NCI-H748 treated with DMSO at 0.1 percent for 48 hours (cell line): ENCODE measurements at places on chromosomes 1 and 21.

DNA sequence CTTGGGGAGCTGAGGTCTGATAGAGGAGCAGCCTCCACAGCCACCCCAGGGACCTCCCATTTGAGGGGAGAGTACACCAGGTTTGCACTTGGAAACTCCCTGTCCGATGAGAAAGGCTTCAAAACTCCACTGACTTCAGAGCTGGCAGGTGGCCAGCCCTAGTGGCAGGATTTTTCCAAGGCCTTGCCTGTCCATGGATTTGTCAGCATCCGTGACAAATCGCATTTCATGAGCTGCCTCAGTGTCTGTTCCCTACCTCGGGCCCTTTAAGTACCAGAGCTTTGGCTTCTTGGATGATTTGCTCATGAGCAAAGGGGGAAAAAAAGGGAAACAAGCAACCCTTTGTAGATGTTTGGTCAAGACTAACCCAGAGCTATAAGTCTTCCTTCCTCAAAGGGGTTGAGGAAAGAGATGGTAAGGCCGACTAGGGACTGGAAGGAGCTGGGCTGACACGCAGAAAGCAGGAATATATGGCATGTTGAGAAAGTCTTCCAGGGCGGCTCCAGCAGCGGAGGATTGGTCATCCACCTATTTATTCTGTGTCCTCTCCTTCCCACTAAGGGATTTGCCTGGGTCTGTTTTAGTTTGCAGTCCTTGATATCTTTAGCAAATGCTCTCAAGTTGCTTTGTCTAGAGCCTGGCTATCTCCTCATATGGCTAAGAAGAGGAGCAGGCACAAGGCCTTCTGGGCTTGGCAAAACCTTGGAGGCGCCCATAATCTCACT is 2.7 kb upstream of the HSPG2 start:
- DNase-seq, result no peak

- no peak for DNase-seq
Observed at GRCh38 chr1:226652613-226653012, 86.5 kb downstream of the ITPKB start.

DNA sequence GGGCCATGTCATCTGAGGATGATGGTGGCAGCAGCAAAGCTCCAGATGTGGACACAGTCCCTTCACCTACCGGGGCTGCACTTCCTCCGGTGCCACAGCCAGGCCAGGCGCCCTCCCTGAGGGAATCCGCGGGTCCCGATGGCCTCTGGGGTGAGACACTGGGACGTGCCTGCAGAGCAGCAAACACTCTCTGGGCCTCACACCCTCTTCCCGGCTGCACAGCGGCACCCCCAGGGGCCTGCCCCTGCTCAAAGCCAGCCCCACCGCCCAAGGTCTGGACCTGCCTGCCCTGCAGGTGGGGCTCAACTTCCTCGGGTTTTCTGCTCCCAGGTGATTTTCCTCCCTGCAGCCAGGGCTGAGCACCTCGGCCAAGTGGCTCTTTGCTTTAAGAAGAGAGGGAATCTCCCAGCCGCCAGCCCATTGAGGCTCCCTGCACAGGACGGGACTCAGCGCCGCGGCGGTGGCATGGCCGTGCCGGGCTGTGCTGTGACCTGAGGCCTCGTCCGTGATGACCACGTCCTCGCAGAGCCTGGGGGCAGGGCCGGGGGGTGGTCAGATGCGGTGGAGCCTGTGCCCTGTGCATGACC is 21.3 kb upstream of the COL18A1 start:
- no peak for DNase-seq

DNA sequence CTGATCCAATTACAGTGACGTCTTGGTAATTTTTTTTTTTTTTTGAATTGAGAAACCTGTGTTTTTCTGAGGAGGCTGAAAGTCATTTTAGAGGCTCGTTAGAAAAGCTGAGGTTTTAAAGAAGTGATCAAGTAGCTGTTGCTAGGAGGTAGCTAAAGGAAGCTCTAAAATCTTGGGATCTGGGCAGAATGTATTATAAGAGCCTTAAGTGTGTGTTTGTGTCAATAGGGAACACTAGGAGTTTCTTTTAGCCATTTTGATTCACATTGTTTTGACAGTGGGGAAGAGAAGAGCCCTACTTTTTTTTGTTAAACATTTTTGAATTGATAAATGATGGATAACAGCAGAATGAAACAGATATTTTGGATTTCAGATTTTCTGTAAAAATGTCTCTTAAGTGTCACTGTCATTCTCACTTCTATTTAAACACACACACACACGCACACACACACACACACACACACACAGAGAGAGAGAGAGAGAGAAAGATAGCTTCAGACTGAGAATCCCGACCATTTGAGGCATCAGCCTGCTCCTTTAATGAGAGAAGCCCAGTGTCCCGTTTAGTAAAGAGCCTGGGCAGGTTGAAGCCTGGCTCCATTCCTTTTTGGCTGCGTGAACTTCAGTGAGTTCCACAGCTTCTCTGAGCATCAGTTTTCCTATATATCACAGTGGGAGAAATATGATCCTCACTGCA is 79.1 kb upstream of the GPR88 start:
- DNase-seq, result no peak

DNA sequence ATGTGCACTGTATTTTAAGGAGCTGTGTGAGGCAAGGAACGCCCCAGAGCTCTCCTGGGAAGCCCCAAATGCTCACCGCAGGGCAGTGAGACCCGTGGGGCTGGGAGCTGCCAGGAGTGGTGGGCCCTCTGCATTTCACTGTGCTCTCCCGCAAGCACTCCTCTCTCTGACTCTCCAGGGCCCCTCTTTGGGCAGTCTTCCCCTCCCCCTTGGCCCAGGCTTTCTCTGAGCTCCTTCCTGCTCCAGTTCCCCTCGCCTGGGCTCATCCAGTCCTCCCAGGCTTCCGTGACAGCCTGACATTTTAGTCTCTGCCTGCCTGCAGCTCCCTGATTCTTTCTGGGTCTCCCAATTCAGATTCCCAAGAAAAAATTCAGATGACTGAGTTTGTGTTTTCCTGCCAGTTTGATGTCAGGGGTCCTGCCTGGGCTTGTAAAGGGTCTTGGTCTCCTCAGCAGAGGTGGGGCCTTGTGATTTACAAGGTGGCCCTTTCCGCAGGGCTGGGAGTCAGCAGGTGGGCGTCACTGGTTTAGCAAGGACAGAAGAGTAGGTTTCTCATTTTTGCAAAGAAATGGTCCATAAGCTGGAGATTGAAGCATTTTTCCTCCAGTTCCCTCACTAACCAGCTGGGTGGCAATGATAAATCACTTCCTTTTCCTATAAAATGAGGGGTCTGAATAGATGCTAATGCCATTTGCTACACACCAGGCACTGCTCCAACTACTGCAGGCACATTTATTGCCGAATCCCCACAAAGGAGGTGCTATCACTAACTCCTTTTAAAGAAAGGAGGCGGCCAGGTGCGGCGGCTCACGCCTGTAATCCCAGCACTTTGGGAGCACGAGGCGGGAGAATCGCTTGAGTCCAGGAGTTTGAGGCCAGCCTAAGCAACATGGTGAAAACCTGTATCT is 1.9 kb upstream of the CA6 start:
- DNase-seq, result no peak

- DNase-seq, result no peak
Observed at GRCh38 chr1:166489670-166490436, 323.1 kb upstream of the FAM78B start.

DNA sequence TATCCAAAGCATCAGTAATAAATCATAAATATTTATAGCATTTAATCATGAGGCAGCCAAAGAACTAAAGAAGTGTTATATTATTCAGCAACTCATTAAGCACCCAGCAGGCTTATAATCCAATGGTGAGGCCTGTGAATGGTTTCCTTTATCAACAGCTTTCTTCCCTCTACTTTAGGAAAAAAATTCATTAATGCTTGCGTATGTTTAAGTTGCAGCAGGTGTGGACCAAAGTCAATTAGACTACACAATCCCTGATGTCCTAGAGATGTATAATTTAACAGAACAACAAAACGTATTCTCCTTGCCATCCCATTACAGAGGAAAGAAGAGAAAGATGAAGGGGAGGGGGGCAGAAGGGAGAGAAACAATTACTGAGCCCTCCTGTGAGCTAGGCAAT is 87.7 kb upstream of the MAGI3 start:
- no peak for DNase-seq

GRCh38 chr1:61983236-61983635 is 211.4 kb upstream of the L1TD1 start:
- DNase-seq, result no peak

GRCh38 chr21:41362605-41363369 is 960 bp downstream of the MX2 start:
- DNase-seq, result no peak

DNA sequence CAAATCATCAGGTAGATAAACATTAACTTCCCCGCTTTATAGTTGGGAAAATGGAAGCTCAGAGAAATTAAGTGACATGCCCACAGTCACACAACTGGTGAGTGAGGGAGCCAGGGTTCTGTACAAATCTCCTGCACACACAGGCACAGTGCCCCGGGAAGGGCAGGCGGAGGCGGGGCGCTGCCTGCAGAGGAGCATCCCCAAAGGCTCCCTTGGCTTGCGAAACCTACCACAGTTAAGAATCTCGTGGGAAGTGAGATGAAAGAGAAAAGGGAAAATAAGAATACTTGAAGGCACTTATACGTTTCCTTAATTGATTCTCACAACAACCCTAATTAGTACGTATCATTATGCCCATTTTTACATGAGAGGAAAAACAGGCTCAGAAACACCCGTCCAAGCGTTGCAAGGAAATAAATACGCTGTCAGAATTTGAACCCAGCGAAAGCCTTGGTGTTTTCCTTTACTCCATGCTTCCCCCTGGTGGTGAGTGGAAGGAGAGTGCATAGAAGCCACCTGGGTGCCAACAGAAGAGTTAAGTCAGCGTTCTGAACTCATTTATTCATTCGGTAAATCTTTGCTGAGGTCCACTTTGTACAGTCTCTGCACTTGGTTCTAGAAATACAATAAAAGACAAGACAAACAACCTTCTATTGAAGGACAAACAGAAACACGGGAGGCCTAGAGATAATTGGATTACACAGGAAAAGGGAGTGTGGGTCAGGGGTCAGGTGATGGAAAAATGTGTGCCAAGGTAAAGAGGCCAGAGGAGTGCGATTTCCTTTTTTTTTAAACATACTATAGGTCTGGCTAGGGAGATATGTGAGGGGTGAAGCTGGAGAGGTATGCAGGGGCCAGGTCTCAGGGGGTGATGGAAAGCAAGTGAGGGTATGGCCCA is 28.4 kb downstream of the ACP6 start:
- peak; percentile 31 for DNase-seq

- DNase-seq, result no peak
Observed at GRCh38 chr1:101112051-101112780, 86.6 kb upstream of the DPH5 start.

DNA sequence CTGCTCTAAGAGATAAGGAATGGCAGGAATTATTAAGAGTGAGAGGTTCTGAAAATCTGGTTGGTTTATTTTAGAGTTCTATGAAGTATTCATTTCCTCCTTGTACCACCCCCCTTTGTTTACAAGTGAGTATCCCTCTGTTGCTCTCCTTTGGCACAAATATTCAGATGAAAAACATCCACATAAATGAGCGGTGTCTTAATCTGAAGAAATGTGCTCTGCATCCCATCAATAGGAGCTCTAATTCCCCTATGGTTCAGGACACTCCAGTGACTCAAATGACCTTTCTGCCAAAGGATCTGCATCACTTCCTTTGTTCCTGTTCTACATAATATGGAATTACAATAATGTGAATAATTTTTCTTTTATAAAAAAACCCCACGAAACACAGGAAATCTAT is 16.6 kb downstream of the DDAH1 start:
- DNase-seq, result no peak

GRCh38 chr1:9815150-9815549 is 8.6 kb downstream of the CLSTN1 start:
- no peak for DNase-seq

GRCh38 chr1:150544204-150544603 is 5.0 kb upstream of the ADAMTSL4 start:
- DNase-seq, result peak; percentile 76

- no peak for DNase-seq
Observed at GRCh38 chr1:51561702-51562101, 42.6 kb upstream of the EPS15 start.

- no peak for DNase-seq
Observed at GRCh38 chr1:208939537-208940085, 643.9 kb upstream of the CAMK1G start.

GRCh38 chr1:60036856-60037460 is 36.6 kb downstream of the C1orf87 start:
- no peak for DNase-seq

GRCh38 chr1:82269431-82269830 is 468.7 kb downstream of the ADGRL2 start:
- no peak for DNase-seq

- DNase-seq, result peak; percentile 51
Observed at GRCh38 chr1:22416555-22417454, 34.8 kb upstream of the ZBTB40 start.

- DNase-seq, result peak; percentile 89
Observed at GRCh38 chr21:38985568-38986378, 180.0 kb downstream of the ETS2 start.

GRCh38 chr1:14921057-14921456 is 232.5 kb upstream of the TMEM51 start:
- DNase-seq, result no peak

DNA sequence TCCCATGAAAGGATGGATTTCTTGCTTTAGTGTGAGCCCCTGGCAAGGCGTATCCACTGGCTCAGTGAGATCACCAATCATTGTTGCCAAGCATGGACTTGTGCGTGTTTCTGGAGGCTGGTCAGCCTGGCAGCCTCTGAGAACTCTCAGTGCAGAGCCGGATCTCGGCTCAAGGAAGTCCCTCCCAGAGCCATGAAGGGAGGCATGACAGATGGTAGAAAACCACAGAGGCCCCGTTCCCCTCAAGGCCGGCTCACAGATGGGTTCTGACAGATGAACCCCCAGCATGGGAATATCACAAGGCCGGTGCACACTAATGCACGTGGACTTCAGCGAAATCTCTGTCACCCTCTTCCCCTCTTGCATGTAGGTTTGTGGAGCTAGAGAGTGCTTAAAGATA is 290.5 kb downstream of the AJAP1 start:
- DNase-seq, result no peak

DNA sequence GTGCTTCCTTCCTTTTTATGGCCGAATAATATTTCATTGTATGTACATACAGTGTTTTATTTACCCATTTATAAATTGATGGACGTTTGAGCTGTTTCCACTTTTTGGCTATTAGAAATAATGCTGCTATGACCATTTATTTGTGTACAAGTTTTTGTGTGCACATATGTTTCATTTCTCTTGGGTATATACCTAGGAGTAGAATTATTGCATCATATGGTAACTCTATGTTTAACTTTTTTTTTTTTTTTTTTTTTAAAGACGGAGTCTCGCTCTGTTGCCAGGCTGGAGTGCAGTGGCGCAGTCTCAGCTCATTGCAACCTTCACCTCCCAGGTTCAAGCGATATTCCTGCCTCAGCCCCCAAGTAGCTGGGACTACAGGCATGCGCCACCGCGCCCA is 19.0 kb downstream of the SDHC start:
- DNase-seq, result no peak

- DNase-seq, result no peak
Observed at GRCh38 chr1:94580367-94581115, 39.0 kb upstream of the F3 start.

GRCh38 chr1:17370618-17371017 is 1.4 kb upstream of the PADI6 start:
- no peak for DNase-seq

GRCh38 chr1:47853059-47853458 is 144.1 kb downstream of the TRABD2B start:
- DNase-seq, result no peak
